ENCODE measurements at places on chromosomes 13 and 19.

GRCh38 chr13:21095311-21095710, 33.9 kb upstream of the LATS2 start:
- DNase-seq = no peak

DNA sequence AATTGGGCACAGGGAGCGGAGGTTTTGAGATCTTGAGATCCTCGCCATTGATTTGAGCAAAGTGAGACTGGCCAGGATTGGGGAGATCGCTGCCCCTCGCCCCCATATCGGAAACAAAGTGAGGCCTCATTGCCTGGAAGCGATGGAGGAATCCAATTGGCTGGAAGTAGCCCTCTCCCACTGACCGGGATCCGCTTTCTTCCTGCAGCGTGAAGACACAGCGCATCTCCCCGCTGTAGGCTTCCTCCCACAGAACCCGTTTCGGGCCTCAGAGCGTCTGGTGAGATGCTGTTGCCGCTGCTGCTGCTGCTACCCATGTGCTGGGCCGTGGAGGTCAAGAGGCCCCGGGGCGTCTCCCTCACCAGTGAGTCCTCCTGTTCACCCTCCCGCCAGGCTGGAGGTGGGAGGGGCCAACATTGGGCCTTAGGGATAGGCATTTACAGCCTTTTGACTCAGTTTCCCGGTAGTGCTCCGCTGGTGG, 438 bp downstream of the PRKCSH start:
- DNase-seq = no peak

GRCh38 chr19:11456659-11457058, 21.2 kb downstream of the PRKCSH start:
- DNase-seq = no peak

DNA sequence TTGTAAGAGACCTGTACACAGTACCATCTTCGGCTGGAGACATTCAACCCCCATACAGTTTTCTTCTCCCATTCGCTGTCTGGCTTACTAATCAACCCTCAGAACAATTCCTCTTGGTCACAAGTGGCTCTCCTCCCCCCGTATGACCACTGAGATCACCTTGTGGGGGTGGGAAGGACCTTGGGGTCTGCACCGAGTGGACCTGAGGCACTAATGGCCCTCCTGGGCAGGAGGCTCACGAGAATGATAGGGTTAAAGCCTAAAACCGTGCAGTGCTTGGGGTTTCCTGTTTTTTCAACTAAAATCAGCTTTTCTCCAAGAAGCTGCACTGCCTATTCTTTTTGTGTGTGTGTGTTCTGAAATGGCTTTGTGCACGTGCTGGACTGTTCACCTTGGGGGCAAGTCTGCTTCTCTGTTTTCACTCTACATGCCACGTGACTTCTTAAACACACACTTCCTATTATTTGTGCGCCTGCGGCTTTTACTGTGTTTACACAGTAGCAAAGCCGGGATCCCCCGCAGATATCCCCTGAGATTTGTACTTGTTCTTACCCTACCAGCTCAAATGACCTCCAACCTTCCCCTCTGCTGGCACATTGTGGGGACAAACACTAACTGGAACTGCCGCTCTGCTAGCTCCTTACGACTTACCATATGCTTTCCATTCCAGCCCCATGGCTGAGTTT, 12.3 kb downstream of the RBM26 start:
- DNase-seq = no peak

DNA sequence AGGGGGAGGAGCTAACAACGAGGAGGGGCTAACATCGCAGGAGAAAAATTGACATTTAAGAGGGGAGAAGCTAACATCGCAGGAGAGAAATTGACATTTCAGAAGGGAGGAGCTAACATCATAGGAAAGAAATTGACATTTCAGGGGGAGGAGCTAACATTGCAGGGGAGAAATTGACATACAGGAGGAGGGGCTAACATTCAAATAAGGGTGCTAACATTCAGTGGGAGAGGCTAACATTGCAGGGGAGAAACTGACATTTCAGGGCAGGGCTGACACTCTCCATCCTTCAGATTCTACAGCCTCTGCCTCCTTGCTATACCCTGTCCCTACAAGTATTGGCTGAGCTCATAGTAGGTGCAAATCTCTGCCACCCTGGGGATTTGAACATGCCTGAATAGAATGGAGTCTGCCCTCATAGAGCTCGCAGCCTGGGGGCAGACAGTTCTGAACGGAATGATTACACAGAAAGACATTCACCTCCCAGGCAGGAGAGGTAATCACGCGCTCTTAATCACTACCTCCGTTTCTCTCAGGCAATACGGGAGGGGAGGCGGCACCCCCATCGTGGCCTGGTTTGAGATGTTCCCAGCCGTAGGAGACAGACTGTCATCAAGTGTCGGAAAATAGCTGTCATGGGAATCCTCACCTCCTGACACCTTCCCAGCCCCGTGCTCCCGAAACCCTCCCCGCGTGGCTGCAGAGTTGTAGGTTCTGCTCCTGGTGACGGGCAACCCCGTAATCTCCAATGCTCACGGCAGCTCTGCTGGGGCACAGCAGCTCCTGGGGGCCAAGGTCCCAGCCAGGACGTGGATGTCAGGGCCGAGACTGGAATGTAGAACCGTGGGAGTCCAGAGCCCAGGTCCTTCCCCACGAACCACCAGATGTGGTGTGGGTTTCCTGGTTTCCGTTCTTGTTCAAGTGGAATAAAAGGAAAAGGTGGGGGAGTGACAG, 9.5 kb downstream of the GPR32 start:
- DNase-seq = no peak

DNA sequence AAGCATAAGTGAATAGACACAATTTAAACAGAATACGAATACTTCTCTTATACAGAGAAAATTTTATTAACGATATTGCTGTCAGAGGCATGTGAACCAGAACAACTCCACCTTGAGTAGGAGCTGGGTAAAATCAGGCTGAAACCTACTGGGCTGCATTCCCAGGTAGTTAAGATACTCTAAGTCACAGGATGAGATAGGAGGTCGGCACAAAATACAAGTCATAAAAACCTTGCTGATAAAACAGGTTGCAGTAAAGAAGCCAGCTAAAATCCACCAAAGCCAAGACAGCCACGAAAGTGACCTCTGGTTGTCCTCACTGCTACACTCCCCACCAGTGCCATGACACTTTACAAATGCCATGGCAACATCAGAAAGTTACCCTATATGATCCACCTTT, 49.2 kb upstream of the TRPC4 start:
- no peak for DNase-seq

Measured in cerebellar nuclear complex (tissue), 1 donor.